ENCODE measurements at places on chromosomes 1 and 21.

DNA sequence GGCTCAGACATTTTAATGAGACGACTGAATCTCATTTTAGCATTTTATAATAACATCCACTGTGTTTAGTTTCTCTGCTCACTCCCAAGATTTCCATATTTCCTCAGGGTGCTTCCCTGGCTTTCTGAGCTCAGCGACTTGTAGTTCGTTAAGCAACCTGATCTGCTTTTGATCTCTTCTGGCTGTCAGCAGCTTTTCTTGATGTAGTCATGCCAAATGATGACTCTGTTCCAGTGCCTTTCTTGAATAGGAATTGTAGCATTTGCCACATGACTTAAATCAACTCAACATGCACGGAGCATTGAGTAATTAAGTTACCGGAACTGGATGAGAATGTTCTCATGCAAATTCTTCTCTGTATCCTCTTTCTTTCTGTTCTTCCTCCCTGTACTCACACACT, 246.1 kb downstream of the FMN2 start:
- no peak for DNase-seq

GRCh38 chr21:45370575-45370974, 34.4 kb upstream of the COL18A1 start:
- no peak for DNase-seq

DNA sequence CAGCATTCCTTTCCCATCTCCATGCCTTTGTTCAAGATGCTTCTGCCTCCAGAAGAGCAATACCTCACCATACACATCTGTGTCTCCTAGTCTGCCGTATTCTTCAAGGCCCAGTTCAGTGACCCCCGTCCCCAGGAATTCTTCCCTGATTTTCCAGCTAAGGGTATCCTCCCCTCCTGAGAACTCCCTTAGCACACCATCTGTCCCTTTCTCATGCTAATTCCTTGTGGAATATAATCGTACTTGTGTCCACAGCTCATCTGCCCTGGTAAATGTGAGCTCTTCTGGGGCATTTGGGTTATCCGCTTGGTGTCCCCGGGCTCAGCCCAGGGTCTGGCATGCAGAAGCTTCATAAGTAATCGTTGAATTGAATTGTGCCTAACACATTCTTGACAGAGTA, 40.9 kb downstream of the BEND5 start:
- no peak for DNase-seq

DNA sequence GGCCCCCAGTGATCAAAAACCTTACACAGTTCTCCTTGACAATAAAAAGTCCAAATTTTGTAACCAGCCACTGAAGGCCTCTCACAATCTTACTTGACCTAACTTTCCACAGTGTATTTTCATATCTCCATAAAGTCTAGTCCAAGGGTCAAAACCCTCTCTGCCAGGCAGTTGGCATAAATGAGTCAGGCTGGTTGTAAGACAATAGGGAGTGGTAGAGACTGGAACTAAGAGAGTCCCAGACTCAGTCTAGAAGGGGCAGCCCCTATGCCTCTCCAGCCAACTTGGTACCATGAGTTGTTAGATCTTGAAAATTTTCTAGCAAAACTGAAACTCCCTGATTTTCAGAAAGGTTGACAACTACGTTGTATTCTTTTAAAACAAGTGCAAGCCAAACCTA, 21.0 kb downstream of the KIF21B start:
- DNase-seq = no peak

DNA sequence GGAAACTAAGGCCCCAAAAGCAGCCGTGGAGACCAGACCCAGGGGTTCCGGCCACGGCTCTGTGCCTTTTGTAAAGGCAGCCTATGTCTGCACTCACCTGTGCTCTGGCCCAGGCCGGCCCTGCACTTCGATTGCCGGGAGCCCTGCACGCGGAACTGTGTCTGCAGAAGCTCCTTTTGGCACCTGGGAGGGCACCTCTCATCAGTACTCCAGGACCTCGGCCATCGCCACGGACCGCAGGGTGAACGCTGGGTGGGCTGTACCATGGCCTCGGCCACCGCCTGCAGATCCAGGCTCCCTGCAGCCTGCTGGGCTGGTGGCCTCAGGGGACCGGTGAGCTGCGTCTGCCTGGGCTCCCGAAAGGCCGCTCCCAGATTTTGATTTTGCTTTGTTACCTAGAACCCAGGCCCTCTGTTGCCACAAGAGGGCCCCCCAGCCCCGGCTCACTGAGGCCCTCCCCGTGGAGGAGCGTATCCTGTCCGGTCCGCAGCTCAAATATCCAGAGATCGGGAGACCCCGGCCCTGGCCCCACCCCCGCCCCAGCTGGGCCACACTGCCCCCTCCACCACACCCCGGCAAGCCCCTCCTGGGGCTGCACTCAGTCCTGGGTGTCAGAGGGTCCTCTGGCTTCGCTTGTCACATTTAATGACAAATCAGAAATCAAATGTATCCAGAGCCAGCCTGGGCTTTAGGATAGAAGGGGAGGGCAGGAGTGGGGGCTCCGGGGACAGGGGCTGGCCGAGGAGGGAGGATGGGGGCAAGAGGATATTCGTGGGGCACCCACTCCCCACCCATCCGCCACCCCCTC, 60.2 kb upstream of the PDE9A start:
- DNase-seq = peak; percentile 83

- no peak for DNase-seq
Observed at GRCh38 chr1:183914891-183915290, 110.0 kb downstream of the RGL1 start.

- no peak for DNase-seq
Observed at GRCh38 chr1:156805766-156806511, 10.7 kb downstream of the SH2D2A start.

DNA sequence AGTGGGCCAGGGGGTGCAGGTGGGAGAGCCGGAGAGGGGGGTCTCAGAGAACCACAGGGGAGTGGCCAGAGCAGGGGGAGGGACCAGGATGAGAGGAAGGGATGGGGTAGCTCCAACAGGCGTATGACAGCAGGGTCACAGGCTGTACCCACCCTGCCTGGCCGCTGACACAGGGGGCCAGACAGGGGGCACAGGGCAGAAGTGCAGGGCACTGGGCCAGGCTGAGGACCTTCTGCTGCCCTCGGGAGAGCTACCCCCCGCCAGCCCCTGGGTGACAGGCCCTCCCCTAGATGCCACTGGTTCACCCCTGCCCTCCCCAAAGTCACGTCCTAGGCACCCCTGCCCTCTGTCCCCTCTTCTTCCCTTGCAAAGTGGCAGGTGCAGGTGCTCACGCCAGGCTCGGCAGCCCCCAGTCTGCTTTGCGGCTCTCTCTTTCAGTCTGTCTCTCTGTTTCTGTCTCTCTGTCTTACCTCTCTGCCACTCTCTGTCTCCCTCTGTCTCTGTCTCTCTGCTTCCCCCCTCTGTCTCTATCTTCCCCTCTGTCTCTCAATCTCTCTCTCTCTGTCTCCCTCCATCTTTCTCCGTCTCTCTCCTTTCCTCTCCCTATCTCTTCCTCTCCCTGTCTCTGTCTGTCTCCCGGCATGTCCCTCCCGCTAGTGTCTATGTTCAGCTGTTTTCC, 48.5 kb downstream of the WNT9A start:
- no peak for DNase-seq

DNA sequence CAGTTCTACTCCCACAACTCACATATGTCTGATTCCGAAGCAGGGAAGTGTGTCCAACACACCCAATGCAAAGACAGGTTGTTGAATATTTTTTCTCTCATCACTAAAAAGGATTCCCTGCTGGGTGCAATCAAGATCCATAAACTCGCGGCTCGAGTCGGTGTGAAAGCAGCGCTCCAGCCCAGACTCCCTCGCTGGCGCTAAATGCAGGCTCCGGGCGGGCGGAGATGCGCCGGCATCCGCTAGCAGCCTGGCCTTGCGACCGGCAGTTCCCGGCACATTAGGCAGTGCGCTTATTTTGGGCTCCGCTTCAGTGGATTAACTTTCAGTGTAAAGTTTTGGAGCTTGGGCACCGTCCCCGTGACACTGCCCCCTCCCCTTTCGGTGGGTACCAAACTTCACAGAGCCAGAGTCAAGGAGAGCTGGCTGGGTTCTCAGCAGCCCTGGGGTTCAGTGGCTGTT, 87.7 kb upstream of the POU3F1 start:
- DNase-seq = no peak

- DNase-seq = no peak
Observed at GRCh38 chr21:34052171-34052570, 21.2 kb upstream of the MRPS6 start.

DNA sequence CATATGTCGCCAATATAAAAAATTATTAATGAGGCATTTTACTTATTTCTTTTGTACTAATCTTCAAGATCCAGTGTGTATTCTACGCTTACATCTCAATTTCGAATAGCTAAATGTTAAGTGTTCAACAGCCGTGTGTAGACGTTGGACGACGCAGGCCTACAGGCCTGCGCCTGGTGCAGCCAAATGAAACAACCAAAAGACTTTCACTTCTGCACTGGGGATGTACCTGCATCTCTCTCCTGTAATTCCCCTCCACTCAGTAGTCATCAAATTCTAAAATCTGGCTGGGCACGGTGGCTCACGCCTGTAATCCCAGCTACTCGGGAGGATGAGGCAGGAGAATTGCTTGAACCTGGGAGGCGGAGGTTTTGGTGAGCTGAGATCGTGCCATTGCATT, 76.8 kb upstream of the HNRNPU start:
- DNase-seq = no peak

DNA sequence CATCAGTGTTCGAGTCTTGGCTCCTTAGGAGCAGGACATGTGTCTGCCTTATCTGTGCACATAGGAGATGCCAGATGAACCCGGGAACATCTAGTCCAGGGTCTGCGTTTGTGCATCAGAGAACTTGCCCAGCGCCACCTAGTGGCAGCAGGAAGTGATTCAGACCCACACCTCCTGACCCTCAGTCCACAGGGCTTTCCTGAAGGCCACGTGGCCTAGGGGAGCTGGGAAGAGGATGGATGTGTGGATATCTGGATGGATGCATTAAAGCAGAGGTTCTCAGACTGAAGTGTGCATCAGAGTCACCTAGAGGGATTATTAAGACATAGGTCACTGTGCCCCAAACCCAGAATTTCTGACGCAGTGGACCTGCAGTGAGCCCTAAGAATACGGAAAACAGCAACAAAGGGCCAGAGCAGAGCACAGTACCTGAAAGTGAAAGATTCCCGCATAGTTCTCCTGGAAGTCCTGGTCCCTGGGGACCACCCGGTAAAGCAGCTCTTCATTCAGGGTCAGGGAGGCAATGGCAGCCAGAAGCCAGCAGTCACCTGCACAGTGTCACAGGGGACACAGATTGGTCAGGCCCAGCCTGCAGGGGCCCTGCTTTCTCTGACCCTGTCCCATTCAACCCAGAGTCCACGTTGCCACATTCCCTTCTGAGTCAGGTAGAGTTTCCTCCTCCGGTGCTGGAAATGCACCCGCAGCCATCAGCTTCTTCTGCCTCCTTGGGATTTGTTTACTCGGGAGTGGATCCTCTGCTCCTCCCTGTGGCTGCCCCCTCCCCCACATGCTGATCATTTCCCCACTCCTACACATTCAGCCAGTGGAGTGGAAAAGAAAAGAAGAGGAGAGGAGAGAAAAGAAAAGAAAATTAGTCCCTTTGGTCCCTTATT, 37.0 kb downstream of the CAPN8 start:
- peak; percentile 38 for DNase-seq

GRCh38 chr1:24635195-24635843, 7.8 kb upstream of the SRRM1 start:
- DNase-seq = no peak

DNA sequence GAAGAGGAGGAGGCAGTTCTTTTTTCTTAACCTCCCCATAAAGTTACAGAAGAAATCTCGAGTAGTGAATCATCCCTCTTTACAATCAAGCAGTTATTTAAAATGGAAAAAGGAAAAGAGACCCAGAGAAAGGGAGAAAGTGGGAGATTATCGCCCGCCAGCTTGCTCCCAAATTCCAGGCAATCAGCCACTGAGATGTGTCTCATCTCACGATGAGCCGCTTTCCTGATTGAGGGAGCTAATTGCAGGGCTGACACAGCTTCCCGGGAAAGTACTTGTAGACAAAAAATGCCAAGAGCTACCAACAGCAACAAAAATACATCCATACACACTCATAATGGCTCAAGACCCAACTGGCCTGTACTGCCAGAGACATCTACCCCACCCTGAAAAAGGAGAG, 191.6 kb upstream of the ZC3H12A start:
- DNase-seq = no peak

GRCh38 chr1:30511106-30511505, 212.3 kb downstream of the MATN1 start:
- no peak for DNase-seq

DNA sequence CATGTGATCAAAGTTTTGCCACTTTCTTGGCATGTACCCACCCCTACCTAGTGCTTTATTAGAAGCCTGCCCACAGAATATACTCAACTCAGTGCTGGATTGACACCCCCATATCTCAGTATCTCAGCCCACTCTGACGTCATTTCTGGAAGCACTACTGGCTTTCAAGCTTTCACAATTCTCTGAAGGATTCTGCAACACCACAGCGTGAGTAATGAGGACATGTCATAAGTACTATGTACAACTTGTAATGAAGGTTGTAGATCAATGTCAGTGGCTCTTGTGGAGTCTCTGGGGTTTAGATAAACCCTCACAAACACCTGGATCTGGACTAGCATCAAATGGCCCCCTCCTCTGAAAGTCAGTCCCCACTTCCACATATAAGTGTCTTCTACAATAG, 57.2 kb downstream of the TNFSF4 start:
- no peak for DNase-seq

- DNase-seq = no peak
Observed at GRCh38 chr21:42740405-42740909, 87.0 kb downstream of the PDE9A start.

DNA sequence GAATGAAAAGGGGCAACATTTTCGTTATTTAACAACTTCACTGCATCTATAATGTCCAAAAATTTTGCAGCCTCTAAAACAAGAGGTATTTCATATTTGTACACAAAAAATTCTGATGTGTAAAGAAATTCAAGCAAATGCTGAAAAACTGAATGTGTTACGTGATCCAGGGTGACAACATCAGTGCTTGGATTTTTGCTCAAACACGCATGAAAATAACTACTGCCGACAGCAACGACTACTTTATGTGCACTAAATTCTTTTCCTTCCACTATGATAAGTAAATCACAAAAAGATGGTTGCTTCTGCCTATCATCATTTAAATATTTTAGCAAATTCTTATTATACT, 53.4 kb upstream of the ASPM start:
- DNase-seq = no peak

- no peak for DNase-seq
Observed at GRCh38 chr1:92980732-92981647, 19.7 kb upstream of the DIPK1A start.

DNA sequence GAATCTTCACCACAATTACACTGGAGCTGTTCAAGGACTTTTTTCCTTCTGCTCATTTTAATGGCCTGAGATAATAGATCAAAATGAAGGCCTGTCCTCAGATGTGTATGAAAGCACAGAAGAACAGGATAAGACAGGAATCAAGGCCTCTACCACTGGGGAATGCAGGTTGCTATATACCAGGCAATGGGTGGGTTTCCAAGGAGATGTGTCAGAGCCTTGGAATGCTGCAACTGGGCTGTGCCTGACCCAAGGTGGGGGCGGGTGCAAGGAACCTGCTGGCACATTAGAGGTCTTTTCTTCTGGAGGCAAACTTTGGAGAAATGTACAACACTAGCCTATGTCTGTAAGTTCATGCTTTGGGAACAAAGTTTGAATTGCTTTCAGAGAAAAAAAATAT, 21.7 kb upstream of the LAMC2 start:
- DNase-seq = no peak

Measured in HAP-1 (cell line).